Calu3 (cell line): ENCODE measurements at places on chromosomes 13 and 19. TPM values are rescaled to one million over a fixed set of nuclear protein-coding genes. Genes with fewer than 3 reads are reported as not detected.

GRCh38 chr19:34171539-34171876 is 796 bp upstream of the LSM14A start:
- DNase-seq: no peak

DNA sequence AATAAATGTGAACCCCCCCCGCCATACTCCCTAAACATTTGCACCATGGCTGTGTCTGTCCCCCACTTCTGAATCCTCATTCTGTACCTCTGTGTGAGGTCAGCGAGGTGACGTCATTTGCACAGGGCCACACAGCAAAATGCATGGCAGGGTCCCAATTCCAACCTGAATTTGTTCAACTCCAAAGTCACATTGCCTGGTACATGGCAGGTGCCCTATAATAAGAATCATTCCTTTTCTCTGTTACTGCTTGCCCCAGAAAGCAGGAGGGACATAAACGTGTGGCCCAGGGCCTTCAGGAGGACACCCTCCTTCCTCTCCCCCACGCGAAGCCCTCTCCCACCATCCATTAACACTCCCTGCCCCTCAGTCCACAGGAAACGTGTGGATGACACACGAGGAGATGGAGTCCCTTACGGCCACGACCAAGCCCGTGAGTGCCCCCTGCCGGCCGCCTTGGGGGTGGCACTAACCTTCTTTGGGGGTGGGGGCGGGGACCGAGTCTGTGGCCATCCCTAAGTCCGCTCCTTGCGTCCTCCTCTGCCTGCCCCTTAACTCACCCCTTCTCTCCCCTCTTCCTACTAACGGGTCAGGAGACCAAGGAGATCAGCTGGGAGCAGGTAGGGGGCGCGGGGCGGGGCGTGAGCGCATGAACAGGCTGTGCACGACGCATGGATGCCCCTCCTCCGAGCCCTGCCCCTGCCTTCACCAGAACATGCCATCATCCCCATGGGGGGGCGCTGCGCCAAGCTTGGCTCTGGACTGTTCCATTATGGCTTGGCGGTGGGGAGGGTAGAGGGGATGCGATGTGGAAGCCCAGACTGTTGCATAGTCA is 9.4 kb downstream of the HRC start:
- peak; percentile 83 for DNase-seq

GRCh38 chr19:21856773-21857514 is 21.0 kb upstream of the ZNF43 start:
- no peak for DNase-seq

DNA sequence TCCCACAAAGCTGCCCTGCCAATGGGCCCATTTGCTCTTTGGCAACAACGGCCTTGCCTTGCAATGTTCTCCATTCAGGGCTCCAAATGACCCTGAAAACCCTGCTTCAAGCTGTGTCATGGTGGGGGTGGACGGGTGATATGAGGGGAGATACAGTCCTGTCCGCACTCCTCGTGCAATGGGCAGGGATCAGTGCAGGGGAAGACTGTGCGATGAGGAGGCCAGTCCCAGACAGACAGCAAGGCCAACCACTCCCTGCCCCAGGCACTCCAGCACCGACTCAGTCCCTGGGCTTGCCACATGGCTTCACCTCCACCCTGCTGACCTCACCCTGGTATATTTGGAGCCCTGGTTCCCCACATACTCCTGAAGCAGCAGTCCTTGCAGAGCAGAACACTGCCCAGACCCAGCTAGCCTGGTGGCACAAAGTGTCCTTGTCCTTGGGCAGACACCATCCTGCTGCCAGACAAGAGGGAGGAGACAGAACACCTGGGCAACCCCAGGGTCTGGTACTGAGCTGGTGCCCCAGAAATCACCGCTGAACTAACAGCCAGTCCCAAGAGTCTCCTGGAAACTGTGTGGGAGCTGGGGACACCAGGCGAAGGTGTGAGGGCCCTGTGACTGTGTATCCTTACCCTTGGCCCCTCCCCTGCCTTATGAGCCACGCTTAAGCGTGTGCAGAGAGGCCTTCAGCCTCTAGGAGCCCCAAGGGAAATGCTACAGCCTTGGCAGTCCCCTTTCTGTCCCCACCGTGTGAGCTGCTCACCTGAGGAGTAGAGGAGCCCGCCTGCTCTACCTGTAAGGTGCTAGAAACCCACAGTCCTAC is 9.1 kb upstream of the SLC35E1 start:
- DNase-seq: no peak

- DNase-seq: no peak
These were observed 276.1 kb downstream of the NALCN start for GRCh38 chr13:101140087-101140770.

DNA sequence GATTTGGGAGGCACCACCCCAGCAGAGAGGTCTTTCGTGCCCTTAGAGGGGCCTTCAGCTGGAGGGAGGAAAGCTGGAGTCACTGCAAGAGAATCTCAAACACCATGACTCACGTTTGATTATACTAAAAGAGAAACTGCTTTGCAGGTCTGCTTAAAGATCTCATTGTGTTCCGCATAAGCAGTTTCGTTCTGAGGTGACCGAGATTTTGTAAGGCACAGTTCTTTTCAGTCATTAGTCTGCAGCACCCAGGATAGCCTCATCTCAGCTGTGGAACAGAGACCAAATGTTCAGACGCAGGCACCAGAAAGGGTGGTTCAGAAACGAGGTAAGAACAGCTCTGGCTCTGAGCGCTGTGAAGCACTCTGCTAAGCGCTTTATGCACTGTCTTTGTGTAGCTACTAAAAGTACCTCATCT is 71.2 kb upstream of the GTF3A start:
- DNase-seq: no peak

GRCh38 chr13:51820016-51820597 is 16.1 kb upstream of the DHRS12 start:
- no peak for DNase-seq

GRCh38 chr19:38211766-38212165 is 12.3 kb downstream of the DPF1 start:
- no peak for DNase-seq

- DNase-seq: no peak
These were observed 7.0 kb upstream of the LSM14A start for GRCh38 chr19:34165295-34165738.

GRCh38 chr13:55000844-55001243 is 1972.2 kb downstream of the OLFM4 start:
- DNase-seq: no peak

GRCh38 chr19:56900573-56901097 is 60.1 kb upstream of the PEG3 start:
- no peak for DNase-seq

DNA sequence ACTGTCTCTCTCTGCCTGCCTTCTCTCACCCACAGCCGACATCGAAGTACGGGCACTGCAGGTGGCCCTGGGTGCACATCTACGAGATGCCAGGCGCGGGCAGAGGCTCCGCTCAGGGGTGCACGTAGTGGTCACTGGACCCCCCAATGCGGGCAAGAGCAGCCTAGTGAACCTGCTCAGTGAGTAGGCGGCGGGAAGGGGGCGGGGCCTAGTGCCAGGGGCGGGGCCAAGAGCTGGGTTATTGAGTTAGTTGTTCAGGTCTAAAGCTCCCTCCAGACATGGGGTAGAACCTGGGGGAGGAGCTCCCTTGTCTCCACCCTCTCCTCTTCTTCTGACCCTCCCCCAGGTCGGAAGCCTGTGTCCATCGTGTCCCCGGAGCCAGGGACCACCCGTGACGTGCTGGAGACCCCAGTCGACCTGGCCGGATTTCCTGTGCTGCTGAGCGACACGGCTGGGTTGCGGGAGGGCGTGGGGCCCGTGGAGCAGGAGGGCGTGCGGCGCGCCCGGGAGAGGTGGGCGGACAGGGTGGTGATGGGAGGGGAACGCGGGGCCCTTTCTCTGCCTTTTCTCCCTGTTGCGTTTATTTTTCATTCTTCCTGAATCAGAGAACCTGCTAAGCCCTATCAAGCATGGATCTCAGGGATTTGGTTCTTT is 1.9 kb downstream of the GTPBP3 start:
- DNase-seq: peak; percentile 17

DNA sequence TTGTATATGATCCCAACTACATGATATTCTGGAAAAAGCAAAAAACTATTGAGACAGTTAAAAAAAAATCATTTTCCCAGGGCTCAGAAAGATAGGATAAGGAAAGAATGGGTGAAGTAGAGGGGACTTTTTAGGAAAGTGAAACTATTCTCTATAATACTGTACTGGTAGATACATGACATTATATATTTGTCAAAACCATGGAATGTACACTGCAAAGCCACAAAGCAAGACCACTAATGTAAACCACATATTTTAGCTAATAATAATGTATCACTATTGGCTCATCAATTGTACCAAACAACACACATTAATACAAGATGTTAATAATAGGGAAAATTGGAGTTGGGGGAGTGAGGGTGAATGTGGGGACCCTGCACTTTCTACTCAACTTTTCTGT is 182.6 kb downstream of the EFNB2 start:
- DNase-seq: no peak

DNA sequence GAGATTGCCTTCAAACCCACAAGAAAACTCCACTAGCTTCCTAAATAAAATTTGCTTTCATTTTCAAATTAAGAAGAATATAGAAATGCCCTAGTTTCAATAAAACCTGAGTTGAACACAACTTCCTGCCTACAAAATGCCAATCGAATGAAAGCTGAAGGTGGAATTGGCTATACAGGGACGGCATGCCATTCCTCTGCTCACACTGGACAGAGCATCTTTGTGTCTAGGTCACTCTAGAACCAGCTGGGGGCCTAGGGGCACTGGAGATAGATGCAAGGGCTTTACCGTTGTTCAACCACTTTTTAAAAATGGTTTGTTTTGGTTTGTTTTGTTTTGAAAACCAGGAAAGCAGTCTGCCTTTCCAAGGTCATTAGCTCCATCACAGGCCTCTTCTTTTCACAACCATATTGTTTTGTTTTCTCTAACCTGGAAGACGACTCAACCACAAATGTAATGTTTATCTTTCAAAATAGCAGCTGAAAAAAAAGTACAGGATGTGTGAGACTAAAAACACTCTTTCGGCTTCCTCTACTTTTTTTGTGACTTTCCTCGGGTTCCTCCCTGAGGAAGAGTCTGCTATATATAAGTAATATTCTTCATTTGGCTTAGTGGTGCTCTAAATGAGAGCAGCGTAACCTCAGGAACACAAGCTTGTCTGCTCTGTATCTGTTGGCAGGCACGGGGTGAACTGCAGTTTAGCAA is 11.9 kb upstream of the ITM2B start:
- no peak for DNase-seq

- no peak for DNase-seq
These were observed 270.9 kb downstream of the MZT1 start for GRCh38 chr13:72456486-72456885.

- DNase-seq: peak; percentile 69
These were observed 1.7 kb upstream of the S1PR4 start for GRCh38 chr19:3176715-3177501.

GRCh38 chr13:39020853-39021462 is 16.9 kb downstream of the PROSER1 start:
- no peak for DNase-seq

GRCh38 chr13:112869202-112870050 is 99.6 kb upstream of the MCF2L start:
- DNase-seq: no peak

DNA sequence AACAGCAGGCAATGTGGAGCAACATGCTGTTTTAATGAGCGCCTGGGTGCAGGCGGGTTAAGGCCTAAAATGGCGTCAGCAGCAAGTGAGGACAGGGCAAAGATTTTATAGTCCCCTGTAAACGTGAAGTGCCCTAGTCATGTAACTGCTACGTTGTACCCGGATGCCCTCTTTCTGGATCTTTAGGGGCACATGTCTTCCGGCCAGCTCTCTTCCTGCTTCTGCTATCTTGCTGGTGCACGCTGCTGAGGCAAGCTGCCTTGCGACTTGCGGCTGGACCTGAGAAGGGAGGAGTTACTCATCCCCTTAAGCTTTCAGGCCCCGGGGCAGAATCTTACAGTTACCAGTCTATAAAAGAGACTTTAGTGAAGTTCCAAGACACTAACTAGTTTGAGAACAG is 303.6 kb upstream of the DACH1 start:
- DNase-seq: no peak

DNA sequence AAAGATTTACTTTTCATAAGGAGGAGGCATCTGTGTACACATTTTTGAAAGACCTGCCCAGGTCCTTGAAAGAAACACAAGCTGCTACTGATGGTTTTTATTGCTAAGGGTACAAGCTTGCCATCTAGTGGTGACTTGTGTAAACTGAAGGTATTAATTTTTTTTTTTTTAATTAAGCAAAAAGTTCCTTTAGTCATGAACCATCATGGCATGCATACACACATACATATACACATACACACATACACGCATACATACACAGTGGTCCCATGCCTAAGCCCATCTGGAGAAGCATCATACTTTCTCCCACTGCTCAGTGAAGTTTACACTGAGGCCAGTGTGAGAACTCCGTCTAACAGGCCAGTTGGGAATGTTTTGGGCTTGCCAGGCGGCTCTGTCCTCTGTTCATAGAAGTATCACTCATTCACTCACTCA is 312.5 kb downstream of the DCLK1 start:
- no peak for DNase-seq

DNA sequence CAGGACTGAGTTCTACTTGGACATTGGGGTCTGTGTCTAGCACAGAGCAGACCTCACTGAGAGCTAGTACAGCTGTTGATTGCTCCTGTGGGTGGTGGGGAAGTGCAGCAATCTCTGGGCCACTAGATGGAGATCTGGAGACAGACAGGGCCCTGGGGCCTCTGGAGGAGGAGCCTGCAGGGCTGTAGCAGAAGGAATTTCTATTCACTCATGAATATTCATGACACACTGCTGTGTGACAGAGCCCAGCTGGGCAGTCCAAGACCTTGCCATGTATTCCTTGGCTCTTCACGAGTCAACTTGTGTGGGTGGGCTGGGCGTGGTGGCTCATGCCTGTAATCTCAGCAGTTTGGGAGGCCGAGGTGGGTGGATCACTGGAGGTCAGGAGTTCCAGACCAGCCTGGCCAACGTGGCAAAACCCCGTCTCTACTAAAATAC is 37.5 kb downstream of the SUGP2 start:
- peak; percentile 46 for DNase-seq

GRCh38 chr13:99272481-99272880 is 14.3 kb upstream of the GPR18 start:
- no peak for DNase-seq

- no peak for DNase-seq
These were observed 359.1 kb downstream of the FGF14 start for GRCh38 chr13:102042746-102043145.

DNA sequence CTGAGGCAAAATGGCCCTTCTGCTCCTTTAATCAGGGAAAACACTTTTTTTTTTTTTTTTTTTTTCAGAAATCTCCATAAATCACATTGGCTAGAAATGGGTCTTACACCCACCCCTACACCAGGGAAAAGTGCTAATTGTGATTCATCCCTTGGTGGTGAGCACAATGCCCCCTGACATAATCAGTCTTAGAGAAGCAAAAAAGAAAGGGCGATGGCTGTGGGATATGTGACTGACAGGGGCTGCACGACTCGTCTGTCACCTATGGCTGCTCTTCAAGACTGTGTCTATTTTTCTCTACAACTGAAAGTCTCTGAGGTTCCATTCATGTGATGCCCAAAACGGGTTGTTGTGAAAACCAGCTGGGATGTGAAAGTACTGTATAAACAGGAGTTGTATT is 3.6 kb upstream of the GPC6 start:
- DNase-seq: no peak

Gene PSG7
- total RNA-seq: not detected in 2 replicates

Gene LGALS14
- not detected in 2 replicates for total RNA-seq

Gene PEAK3
- total RNA-seq: not detected in 2 replicates

Gene HSD17B14
- total RNA-seq: 2.6 and 5.7 TPM in 2 replicates

Gene NDUFS7
- total RNA-seq: 60.3 and 67.9 TPM in 2 replicates

Gene KLK4
- total RNA-seq: not detected in 2 replicates

Gene KLK1
- not detected in 2 replicates for total RNA-seq

Gene UNC13A
- 0.28 and 3.8 TPM in 2 replicates for total RNA-seq
